ENCODE measurements at places on chromosomes 3 and 15.

DNA sequence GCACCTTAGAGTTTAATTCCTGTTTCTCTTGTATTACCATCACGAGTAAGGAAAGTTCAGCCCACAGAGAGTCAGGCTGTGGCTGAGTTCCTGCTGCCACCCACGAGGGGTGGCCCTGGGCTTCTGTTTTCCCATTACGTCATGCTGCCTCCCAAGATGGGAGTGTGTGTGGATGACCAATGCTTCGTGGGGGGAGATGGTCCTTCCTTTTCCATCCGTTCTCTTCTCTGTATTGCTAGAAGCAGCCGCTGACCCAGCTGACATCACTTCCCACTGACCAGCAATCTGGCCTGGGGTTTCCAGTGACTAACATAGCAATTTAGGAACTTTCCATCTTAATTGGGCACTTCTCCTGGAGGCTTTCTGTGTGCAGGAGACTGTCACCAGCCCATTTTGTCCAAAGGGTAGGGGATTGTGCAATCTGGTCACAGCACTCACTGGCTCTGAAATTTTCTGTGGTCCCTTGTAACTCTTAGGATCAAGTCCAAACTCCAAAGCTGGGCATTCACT lies 9.3 kb downstream of the IRAK2 start:
- DNase-seq = no peak

GRCh38 chr3:170908235-170909116 lies at the start of gene EIF5A2:
TSS of gene EIF5A2 (minus strand) at chr3:170908637. CDS start at chr3:170907806, 831 bp downstream.
- peak; percentile 96 for DNase-seq

DNA sequence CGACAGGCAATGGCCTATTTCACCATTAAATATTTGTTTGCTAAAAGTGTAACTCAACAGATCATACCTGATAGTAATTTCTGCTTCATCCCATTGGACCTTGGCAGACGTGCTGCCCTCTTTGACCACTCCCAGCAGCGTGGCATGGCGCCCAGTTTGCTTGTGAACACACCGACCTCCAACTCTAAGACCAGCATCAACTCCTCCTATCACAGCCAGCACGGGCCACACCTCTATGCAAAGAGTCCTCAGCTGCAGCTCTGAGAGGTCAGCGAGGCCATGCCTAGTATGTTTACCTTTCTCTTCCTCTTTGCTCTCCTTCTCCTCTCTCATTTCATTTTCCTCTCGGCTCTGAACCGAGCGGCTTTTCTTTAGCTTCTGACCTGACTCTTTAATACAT lies 80.6 kb downstream of the FBXL22 start:
- DNase-seq = no peak

DNA sequence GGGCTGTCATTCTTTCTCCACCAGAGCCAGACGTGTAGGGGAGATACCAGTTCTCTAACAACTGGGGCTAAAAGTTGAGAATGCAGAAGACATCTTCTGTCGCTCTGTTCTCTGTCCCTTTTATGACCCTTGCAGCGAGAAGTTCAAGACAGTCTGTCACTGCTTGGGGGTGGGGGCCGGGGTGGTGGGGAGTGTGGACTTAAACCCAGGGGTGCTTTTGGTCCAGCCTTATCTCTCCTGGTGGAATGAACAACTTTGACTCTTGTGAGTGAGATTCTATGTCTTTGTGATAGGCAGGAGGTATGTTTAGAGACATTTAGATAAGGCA lies 767 bp upstream of the APOD start:
- DNase-seq = no peak

DNA sequence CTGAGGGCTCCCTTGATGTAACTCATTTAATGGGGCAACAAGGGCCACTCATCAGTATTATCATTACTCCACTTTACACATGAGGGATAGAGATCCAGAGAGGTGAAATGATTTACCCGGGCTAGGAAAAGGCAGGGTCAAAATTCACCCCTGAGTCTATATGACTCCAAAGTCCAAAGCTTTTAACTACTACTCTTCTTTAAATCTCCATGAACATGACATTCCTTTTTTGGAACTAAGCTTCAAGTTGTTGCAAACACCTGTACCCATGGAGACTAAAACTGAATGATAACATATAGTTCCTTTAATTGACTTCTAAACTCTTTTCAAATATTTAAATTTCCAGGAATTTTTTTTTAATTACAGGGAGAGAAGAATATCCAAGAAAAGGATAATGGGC lies 292.9 kb upstream of the GADL1 start:
- DNase-seq = no peak

- DNase-seq = no peak
Observed at GRCh38 chr15:41606997-41607396, 48.0 kb downstream of the TYRO3 start.

- DNase-seq = no peak
Observed at GRCh38 chr3:69231929-69232440, 109.6 kb upstream of the LMOD3 start.

DNA sequence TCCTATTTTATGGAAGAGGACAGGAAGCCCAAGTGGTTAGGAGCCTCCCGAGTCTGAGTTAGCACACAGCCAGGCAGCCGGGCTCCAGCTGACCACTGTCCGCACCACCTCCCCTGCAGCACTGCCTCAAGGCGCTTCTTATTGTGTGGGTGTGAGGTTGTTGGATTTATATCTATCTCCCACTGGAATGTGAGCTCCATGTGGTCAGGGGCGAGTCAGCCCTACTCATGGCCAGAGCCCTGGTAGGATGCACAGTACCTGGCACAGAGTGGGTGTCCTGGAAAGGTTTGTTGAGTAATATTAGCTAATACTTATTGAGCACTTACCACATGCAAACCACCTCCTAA lies 9.7 kb upstream of the FBLN2 start:
- DNase-seq = no peak

GRCh38 chr3:120182613-120183511 lies 88.6 kb upstream of the GSK3B start:
- DNase-seq = no peak

DNA sequence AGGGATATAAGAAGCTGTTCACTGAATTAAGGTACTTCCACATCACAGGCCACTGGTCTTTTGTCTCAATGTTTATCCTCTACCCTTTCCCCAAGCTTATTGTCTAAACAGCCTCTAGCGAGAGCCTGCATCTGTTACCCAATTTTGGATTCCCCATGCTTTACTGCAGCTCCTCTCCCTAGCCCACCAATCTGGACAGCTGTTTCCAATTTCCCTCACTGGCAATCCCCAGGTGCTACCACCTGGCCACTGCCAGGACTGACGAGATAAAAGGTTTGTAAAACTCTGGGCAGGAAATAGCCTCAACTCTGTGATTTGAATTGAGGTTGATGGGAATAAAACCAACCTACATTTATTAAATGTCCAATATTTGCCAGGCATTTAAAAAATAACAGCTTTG lies 58.0 kb upstream of the TEX9 start:
- no peak for DNase-seq

DNA sequence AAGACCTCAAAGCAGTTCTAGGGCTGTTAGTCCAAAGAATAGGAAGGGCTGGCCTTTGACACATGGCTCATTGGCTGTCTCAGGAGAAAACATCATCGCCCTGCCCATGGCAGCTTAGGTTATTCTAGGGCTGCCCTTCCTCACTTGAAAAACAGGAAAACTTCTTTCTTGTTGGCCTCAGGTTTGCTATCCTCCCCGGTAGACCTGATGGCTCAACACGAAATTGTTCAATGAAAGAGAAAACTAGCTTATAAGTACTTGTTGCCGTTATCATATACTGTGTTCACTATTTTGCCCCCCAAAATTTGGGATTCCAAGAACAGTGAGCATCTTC lies 602 bp upstream of the SLTM start:
- no peak for DNase-seq

DNA sequence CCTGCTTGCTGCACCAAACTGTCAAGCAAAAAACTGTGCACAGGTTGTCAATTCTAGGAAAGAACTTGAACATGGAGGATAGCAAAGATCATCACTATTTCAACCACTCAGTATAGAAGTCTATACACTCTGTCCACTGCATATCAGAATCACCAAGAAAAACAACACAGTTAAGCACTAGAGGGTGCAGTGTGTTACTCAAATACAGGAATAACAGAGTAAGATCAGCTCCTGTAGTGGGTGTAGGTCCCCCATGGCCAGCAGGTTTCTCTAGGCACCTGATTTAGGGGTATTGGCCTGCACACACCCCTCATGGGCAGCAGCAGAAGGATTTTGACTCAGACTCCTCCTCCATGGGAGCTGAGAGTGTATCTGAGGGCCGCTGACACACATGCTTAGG lies 464.1 kb downstream of the EPHA6 start:
- DNase-seq = no peak

DNA sequence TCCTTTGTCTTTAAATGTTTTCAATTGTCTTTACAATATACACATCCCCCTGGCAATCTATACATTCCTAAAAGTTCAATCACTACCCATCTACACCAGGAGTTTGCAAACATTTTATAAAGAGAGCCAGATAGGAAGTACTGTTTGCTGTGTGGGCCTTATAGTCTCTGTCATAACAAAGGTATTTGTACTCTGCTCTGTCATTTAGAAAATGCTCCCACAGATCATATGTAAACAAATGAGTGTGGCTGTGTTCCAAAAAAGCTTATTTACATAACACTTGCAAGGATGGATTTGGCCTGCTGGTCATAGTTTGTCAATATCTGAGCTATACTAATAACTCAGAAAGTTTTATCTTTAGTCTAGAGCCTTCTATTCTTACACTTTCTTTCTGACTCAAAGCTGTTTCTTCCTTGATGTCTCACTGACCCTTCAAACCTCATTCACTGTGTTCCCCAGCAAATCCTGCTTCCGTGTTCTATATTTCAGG lies 511.9 kb downstream of the GBE1 start:
- DNase-seq = no peak

Data from CD4-positive, alpha-beta T cell treated with Interleukin-6 for 4 hours (primary cell).